ENCODE measurements at places on chromosomes 2 and 18.

DNA sequence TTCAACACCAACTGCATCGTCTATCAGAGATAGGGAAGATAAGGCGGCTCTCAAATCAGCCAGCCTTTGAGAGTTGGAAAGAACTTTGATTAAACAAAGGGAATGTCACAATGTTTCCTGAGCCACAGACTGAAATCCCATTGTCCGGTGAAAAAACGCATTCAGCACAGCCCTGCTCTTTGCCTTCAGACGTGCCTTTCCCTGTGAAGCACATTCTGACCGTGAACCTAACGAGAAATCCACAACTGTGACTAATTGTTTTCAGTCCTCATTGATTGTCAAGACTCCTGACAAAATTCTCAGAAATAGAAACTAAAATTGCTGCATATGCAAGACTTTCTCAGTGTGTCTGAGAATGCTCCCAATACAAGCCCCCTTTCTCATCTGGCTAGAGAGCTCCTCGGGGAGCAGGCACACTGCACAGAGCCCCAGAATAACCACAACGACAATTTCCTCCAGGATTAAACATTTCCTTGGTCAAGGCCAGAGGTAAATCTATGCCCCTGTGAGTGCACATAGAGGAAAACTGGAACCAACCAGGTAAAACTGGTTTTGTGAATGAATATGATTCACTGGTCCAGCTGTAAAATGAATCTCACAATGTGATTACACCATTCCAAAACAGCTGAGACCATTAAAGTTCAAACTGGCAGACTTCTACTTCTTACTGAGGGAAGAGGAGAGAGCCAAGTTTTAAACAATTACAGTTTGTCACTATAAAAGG lies 561.9 kb upstream of the ID2 start:
- no peak for DNase-seq

- no peak for DNase-seq
Observed at GRCh38 chr2:113207021-113207420, 33.2 kb downstream of the PSD4 start.

DNA sequence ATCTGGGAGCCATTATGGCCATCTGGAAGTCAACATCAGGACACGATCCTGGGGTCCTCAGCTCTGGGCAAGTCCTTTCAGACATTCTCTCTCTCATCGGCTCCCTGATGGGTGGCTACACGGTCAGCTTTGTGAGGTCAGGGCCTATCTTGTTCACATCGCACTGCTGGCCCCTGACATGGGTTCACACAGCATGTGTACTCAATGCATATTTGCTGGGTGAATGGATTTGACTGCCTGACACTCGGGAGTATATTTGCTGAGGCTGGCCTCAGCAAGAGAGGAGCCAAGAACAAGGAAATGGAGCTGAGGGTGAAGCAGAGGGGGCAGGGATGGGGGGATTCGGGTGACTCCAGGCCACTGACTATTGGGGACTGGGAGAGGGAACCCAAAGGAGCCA lies 50.5 kb downstream of the SLC4A5 start:
- no peak for DNase-seq

DNA sequence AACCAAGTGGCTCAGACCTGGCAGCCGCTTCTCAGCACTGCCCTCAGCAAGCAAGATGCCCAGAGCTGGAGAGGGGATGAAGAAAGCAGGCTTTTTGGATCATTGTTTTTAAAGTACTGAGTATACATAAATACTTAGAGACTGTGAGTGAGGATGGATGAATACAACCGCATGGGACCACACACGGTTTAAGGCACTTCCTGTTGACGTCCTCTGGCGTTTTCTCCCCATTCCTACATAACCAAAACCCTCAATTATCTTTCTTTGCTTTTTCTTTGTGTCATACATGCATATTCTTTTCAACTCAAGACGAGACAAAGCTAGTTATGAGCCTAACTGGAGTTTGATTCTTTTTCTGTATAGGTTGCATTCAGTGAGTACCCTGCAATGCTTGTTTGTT lies 198.4 kb downstream of the GALR1 start:
- no peak for DNase-seq

- DNase-seq = no peak
Observed at GRCh38 chr2:85287721-85288120, 40.1 kb downstream of the TGOLN2 start.

GRCh38 chr2:186771850-186772463 lies 77.0 kb downstream of the ZSWIM2 start:
- DNase-seq = no peak

Data from stimulated activated CD4-positive, alpha-beta T cell treated with anti-CD3 and anti-CD28 coated beads, Interleukin-1b, Interleukin-23, amount 100 ng/mL, for 48 hours (primary cell).